A549 treated with Hydrocortisone at 1 μM for 4 hours (cell line): ENCODE measurements at places on chromosomes 7 and 10. TPM values are rescaled to one million over a fixed set of nuclear protein-coding genes. Genes with fewer than 3 reads are reported as not detected.

The FAM25G gene
- total RNA-seq: 0.85 to 1.5 TPM (median 1.1 TPM) in 3 of 5 replicates, not detected in the others

The ATOH7 gene
- 0.10 to 0.27 TPM (median 0.22 TPM) in 5 replicates for total RNA-seq

The PTPRZ1 gene
- total RNA-seq: not detected in 5 replicates

The MMP21 gene
- total RNA-seq: 0.05 TPM in 1 of 5 replicates, not detected in the others

The SLC16A9 gene
- 0.08 to 0.13 TPM (median 0.12 TPM) in 5 replicates for total RNA-seq

The SYNPO2L gene
- 0.03 to 0.30 TPM (median 0.08 TPM) in 3 of 5 replicates, not detected in the others for total RNA-seq

The OR2A12 gene
- not detected in 5 replicates for total RNA-seq

The PBLD gene
- total RNA-seq: 2.6 to 4.0 TPM (median 3.3 TPM) in 5 replicates

The MKRN1 gene
- 51.3 to 65.5 TPM (median 54.8 TPM) in 5 replicates for total RNA-seq

The PARP12 gene
- 18.3 to 20.5 TPM (median 20.0 TPM) in 5 replicates for total RNA-seq

The MBL2 gene
- not detected in 5 replicates for total RNA-seq

The CPEB3 gene
- total RNA-seq: 0.26 to 0.40 TPM (median 0.33 TPM) in 5 replicates

The HABP2 gene
- 0.06 to 0.18 TPM (median 0.13 TPM) in 5 replicates for total RNA-seq

The C10orf62 gene
- 0.10 to 0.16 TPM in 2 of 5 replicates, not detected in the others for total RNA-seq

The RSPH10B gene
- 0.05 to 0.20 TPM (median 0.12 TPM) in 5 replicates for total RNA-seq

The NHLRC2 gene
- total RNA-seq: 6.3 to 8.7 TPM (median 7.2 TPM) in 5 replicates

The NRG3 gene
- total RNA-seq: not detected in 5 replicates

The UTF1 gene
- total RNA-seq: 0.10 TPM in 1 of 5 replicates, not detected in the others

The PRTFDC1 gene
- 15.8 to 19.8 TPM (median 17.5 TPM) in 5 replicates for total RNA-seq

The JAKMIP3 gene
- 0.98 to 1.2 TPM (median 1.1 TPM) in 5 replicates for total RNA-seq

The HPS1 gene
- 32.8 to 38.1 TPM (median 35.9 TPM) in 5 replicates for total RNA-seq

The SEMA4G gene
- 6.9 to 8.5 TPM (median 7.8 TPM) in 5 replicates for total RNA-seq

The FKBP9 gene
- total RNA-seq: 70.1 to 149 TPM (median 84.9 TPM) in 5 replicates

The ACTL6B gene
- total RNA-seq: not detected in 5 replicates

The ANXA8L1 gene
- 94.4 to 128 TPM (median 105 TPM) in 5 replicates for total RNA-seq

The GIMAP6 gene
- total RNA-seq: not detected in 5 replicates

The FXYD4 gene
- total RNA-seq: not detected in 5 replicates

The MSS51 gene
- 0.37 to 0.59 TPM (median 0.48 TPM) in 5 replicates for total RNA-seq

The PPP1R17 gene
- total RNA-seq: not detected in 5 replicates

The AOC1 gene
- 0.06 to 0.10 TPM in 2 of 5 replicates, not detected in the others for total RNA-seq

The ITIH5 gene
- 0.02 to 0.20 TPM (median 0.13 TPM) in 5 replicates for total RNA-seq

The ATP6V0E2 gene
- 54.5 to 61.2 TPM (median 58.8 TPM) in 5 replicates for total RNA-seq

The PAX2 gene
- total RNA-seq: 0.21 to 0.26 TPM (median 0.21 TPM) in 5 replicates

The PSMA2 gene
- 166 to 218 TPM (median 206 TPM) in 5 replicates for total RNA-seq

The PRXL2A gene
- total RNA-seq: 43.5 to 46.9 TPM (median 44.0 TPM) in 5 replicates

The OR6V1 gene
- total RNA-seq: not detected in 5 replicates

The OPN1SW gene
- total RNA-seq: not detected in 5 replicates

The JCAD gene
- 15.6 to 24.1 TPM (median 17.9 TPM) in 5 replicates for total RNA-seq

The NET1 gene
- total RNA-seq: 40.6 to 53.7 TPM (median 46.1 TPM) in 5 replicates

The LIPM gene
- not detected in 5 replicates for total RNA-seq
